ENCODE measurements at places on chromosomes 16 and 17.

DNA sequence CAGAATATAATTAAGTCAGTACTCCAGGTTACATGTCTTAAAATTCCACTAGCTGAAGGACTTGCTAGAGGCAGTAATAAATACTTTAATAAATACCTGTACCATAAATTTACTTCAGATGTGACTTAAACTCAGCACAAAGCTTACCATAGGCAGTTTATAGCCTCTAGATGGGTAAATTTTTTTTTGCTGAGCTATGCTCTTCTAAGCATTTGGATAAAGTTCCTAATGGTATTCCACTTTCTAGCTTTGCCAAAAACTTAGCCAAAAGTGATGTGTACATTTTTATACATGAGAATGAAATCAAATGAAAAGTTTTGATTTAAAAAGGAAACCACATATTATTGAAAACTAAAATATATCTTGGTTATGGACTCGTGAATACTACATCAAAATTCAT, 63.7 kb upstream of the DHX40 start:
- no peak for DNase-seq

- DNase-seq: no peak
These were observed 169.1 kb downstream of the SALL1 start for GRCh38 chr16:50981951-50982350.

DNA sequence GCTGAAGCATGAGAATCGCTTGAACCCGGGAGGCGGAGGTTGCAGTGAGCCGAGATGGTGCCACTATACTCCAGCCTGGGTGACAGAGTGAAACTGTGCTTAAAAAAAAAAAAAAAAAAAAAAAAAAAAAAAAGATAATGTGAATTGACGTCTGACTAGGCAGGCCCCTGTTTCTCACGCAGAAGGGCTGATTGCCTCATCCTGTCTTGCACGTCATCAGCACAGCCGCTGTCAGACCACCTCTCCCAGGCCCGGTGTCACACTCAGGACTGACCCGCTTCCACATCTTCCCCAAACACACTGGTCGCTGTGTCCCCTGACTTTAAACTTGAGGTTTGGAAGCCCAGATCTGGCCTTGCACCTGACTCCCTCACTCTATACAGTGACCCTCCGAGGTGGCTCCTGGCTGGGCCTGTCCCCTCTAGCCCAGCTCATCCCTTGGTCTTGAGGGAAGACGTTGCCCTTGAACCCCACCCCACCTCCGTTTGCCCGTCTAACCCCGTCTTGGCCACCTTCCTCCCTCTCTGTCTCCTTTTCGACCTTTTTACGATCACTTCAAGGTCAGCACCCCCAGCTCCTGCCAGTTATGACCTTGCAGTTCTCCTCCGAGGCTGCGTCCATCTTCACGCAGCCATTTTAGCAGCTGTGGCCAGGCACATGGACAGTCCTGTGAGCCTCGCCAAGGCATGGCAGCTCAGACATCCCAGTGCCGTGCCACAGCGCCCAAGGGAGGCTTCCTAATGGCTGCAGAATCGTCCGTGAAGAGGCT, 149.9 kb upstream of the PLCG2 start:
- DNase-seq: no peak

GRCh38 chr17:21042458-21043295, at the start of gene USP22:
Gene USP22 (minus strand): TSS chr17:21043011. CDS start chr17:21042835, 176 bp downstream.
- DNase-seq: peak; percentile 35

DNA sequence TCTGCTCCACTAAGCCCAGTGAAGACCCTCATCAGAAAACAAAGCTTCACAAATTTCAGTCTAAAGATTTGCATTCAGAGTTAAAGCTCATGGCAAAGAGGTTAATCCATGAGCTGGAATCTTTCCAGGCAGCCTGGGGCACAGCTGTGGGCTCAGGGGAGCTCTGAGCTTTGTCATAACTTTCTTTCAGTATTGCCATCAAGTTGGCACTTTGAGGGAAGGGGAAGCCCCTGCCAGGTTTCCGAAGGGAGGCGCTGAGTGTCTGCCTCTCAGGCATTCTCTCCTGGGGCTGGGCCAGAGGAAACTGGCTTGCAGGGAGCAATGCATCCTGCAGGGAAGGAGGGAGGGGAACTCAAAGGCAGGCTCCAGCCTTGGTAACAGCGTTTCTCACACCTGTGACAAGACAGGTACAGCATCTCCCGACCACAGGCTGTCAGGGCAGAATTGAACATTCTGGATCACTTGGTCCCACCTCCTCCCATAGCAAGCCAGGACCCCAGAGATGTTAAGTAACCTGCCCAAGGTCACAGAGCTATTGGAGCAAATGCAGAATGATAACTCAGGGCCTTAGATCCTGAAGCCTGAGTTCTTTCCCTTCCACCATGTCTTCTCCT, 3.9 kb downstream of the LPO start:
- no peak for DNase-seq

- DNase-seq: no peak
These were observed 1.9 kb downstream of the OR1F1 start for GRCh38 chr16:3189869-3190268.

- no peak for DNase-seq
These were observed 65.0 kb downstream of the CRISPLD2 start for GRCh38 chr16:84884596-84885341.

DNA sequence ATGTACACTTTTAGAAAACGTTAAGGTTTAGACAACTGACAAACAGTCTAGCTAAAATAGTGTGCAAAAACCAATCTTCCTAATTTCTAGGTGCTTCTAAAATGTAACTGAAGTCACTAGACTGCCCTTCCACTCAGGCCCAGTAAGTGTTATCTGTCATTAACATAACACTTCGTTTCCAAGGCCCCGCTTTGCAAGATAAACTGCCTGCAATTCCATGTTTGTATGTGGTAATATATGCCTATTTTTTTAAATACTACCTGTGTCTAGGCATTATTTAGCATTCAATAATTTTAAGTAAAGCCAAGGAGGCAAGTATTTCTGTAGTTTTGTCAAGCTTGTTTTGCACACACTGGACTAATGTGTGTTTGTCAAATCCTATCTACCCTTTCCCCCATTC, 3.2 kb downstream of the USP32 start:
- no peak for DNase-seq

- DNase-seq: no peak
These were observed 133.9 kb downstream of the PITPNC1 start for GRCh38 chr17:67511012-67511411.

- DNase-seq: no peak
These were observed 27.4 kb downstream of the EMP2 start for GRCh38 chr16:10552998-10553491.

DNA sequence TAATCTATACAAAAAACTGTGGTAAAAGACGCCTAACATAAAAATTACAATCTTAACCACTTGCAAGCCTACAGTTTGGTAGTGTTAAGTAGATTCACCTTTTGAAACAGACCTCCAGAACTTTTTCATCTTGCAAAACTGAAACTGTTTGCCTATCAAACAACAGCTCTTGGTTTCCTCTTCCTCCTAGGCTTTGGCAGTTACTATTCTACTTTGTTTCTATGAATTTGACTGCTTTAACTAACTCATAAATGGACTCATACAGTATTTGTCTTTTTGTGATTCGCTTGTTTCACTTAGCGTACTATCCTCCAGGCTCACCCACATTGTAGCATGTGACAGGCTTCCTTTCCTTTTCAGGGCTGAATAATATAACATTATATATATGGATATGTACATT, 97.0 kb downstream of the PRKCA start:
- no peak for DNase-seq

GRCh38 chr16:10658943-10659342, 35.8 kb downstream of the TEKT5 start:
- DNase-seq: no peak

- DNase-seq: no peak
These were observed 59.4 kb downstream of the EFCAB5 start for GRCh38 chr17:30000755-30001257.

DNA sequence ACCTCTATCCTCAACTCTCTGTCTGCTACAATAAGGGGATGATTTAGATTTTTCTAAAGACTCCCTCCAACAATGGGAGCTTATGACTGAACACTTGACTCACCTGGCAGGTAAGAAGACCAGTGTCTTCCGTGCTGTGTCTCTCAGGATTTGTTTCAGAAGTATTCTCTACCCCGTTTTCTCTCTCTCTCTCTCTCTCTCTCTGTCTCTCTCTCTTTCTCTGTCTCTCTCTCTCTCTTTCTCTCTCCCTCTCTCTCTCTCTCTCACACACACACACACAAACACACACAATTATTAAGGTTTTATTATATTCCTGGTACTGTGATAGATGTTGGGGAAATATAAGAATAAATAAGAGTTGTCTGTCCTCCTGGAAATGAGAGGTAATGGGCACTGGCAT, 263.9 kb downstream of the TOX3 start:
- DNase-seq: no peak

- DNase-seq: no peak
These were observed 1.2 kb downstream of the TRIM65 start for GRCh38 chr17:75895370-75896155.

DNA sequence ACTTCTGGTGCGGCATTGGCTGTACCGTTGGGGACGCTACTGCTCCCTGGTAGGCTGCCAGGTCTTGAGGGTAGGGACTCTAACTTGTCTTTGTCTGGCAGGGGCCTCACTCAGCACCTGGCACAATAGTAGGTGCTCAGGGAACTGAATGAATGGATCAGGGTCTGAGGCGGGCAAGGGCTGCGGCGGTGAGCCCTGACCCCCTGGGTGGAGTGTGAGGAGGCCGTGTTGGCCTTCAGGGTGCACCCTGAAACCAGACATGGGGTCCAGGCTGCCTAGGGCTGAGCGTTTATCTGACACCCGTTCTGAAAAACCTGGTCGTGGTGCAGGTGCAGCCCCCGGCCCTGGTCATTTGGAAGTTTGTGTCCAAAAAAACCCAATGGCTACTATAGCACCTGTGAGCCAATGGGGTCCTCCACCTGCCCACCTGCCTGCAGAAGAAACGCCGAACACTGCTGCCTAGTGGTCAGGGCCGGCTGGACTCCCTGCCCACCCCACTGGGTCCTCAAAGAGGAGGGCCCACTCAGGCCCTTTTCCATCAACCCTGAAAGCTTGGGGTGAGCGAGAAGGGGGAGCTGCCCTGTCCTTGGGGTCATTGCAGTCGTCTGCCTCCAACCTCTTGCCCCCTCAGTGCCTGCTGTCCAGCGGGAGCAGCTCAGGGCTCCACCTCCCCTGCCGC, 4.9 kb upstream of the ATP6V0C start:
- DNase-seq: no peak

GRCh38 chr17:21285164-21286065, 904 bp downstream of the MAP2K3 start:
- no peak for DNase-seq

DNA sequence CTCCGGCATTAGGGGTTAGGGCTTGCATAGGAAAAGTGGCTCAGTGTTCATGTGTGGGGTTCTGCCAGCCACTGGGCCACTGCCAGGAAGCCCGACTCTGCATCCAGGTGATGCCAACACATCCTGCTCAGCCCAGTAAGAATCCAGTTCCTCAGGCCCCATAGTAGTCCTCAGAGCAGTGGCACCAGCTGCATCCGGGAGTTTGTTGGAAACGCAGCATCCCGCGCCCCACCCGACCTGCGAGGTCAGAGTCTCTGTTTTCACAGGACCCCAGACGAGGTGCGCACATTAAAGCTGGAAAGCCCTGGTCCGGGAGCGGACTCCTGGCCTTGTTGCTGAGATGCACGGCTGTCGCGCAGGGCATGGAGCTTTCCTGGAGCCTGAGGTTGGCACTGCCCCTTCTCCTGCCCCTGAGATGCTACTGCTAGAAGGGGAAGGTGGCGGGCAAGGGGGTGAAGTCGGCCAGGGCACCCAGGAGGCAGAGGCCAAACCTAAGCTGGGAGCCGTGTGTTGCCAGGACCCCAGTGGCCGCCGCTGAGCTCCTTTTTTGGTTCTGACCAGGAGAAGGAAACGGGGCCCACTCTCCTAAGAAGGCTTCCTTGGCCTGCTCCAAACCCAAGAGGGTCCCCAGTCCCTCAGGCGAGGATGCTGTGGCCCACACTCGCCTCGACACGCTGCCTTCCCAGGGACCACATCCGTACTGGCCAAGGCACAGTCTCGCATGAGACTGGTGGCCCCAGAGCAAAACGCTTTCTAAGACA, 44.4 kb downstream of the NOS2 start:
- no peak for DNase-seq

- no peak for DNase-seq
These were observed 3.8 kb downstream of the TTYH2 start for GRCh38 chr17:74217037-74217730.

GRCh38 chr16:16045296-16045695, 95.9 kb downstream of the ABCC1 start:
- DNase-seq: no peak

DNA sequence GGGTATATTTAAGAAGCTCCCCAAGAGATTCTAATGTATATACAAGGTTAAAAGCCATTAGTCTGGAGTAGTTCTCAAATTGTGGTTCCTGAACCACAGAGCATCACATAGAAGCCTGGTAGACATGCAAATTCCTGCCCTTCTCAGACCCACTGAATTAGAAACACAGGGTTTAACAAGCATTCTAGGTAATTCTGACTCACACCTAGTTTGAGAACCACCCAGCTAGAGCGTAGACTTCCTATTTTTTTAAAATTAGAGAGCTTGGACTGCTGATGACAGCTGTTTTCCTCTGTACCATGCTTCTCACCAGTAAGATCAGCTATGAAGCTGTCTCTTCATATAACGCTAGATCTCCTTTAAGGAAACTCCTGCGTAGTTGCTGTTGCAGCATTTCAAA, 50.6 kb downstream of the HS3ST3B1 start:
- no peak for DNase-seq

- peak; percentile 36 for DNase-seq
These were observed 1.9 kb downstream of the GPR142 start for GRCh38 chr17:74369221-74369620.

Measured in T-helper 1 cell (primary cell).